MCF 10A (cell line): ENCODE measurements at places on chromosomes 1 and 21.

GRCh38 chr1:150513351-150513791 lies 2.2 kb upstream of the FALEC start:
- no peaks in the 10 kb centered on the region for H3K27me3 ChIP-seq
- no peak overlapping the region for H3K27ac ChIP-seq
- peaks cover under 1% of the 10 kb centered on the region for H3K36me3 ChIP-seq
- peaks cover 10% of the 10 kb centered on the region for H3K4me1 ChIP-seq

- peaks cover 8% of the 10 kb centered on the region for H3K4me1 ChIP-seq
- no peak overlapping the region for H3K27ac ChIP-seq
- H3K27me3 ChIP-seq = no peaks in the 10 kb centered on the region
- no peak overlapping the region for H3K4me3 ChIP-seq
- H3K36me3 ChIP-seq = peaks cover 79% of the 10 kb centered on the region
Observed at GRCh38 chr21:42862774-42863503, 16.4 kb downstream of the WDR4 start.

- no peaks in the 10 kb centered on the region for H3K27me3 ChIP-seq
- no peak overlapping the region for H3K27ac ChIP-seq
- H3K36me3 ChIP-seq = no peaks in the 10 kb centered on the region
- no peak overlapping the region for H3K4me3 ChIP-seq
- peak; percentile 21 for DNase-seq
Observed at GRCh38 chr1:202623075-202623474, 87.2 kb downstream of the SYT2 start.

GRCh38 chr1:107964336-107965109 lies 457 bp downstream of the VAV3 start:
- peak; percentile 15 for DNase-seq
- H3K27ac ChIP-seq = no peak overlapping the region
- peaks cover 10% of the 10 kb centered on the region for H3K27me3 ChIP-seq
- H3K36me3 ChIP-seq = no peaks in the 10 kb centered on the region
